ENCODE measurements at places on chromosomes 7 and 10.
A peak's percentile ranks its signal among the peaks of the same experiment; 100 is the strongest.

DNA sequence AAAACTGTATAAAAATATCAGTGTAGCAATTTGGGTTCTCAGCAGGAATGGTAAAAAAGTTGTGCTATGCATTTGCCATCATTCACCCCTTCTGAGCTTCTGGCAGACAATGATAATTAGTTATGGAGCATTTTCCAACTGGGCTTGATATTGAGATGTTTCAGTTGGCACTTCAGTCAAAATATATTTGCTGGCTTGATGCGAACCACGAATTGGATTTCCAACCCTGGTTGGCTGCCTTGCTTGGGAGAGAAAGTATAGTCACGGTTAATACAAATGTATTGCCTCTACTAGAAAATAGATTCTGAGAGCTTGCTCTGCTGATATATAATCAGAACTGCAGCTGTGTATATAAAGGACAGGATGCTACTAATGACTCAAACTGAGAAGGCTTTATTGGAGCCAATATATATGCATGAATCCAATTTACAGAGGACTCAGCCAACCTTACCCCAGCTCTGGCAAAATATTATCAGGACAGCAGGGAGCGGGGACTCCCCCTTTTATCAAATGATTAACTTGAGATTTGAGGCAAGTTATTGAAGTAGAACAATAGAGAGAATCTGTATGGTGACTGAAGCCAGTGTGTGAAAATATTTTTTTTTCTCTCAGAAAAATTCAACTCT is 219.8 kb upstream of the SMIM30 start:
- no peak for DNase-seq

DNA sequence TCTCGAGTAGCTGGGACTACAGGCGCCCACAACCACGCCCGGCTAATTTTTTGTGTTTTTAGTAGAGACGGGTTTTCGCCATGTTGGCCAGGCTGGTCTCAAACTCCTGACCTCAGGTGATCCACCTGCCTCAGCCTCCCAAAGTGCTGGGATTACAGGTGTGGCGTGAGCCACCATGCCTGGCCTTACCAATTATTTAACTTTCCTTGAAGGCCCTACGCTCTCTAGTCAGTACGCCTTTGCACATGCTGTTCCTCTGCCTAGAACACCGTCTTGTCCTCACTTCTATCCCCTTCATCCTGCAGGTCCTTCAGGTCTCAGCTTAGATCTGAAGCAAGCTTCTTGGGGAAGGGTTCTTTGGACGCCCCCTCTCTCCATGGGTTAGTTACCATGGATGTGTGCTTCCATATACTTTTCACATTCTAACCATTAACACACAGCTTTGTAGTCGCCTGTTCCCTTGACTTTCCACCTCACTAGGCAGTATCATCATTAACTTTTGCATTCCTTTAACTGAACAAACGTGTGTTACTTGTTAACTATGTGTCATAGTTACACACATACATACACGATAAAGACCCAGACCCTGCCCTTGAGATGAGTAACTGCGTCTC is 592 bp upstream of the ATP6V1F start:
- DNase-seq = no peak

DNA sequence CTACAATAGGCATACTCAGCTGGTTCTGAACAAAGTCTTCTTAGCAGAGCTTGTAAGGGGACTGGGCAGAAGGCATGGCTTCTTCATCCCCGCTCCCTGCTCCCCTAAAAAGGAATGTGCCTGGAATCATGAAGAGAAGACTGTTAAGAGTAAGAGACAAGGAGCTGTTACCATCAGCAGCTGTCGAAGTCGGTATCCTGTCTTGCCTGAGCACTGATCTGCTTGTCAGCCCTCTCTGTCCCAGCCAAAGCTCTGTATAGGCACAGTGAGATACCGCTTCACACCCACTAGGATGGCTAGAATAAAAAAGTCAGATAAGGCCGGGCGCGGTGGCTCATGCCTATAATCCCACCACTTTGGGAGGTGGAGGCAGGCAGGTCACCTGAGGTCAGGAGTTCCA is 2.4 kb downstream of the ABLIM1 start:
- DNase-seq = no peak

DNA sequence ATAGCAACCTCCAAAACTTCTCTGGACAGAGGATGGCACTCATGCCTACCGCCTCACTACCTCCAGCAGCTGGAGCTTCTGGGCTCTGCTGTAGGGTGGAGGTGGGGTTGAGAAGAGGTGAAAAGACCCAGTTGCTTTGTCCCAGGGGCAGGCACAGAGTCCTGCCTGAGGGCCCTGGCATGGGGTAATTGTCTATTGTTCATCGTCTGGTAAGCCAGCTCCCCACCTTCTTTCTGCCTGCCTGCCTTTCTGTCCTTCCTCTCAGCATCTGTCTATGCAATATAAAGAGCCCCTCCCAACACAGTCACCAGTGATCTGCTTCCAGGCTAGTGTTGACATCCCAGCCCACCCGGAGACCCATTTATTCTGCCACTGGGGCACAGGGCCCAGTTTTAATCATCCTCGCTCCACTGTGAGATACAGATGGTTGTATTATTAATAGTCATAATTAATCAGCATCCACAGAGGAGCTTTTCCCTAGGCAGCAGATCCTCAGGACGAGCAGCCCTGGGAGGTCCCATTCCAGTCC is 39.0 kb downstream of the ZMIZ1 start:
- DNase-seq = no peak

DNA sequence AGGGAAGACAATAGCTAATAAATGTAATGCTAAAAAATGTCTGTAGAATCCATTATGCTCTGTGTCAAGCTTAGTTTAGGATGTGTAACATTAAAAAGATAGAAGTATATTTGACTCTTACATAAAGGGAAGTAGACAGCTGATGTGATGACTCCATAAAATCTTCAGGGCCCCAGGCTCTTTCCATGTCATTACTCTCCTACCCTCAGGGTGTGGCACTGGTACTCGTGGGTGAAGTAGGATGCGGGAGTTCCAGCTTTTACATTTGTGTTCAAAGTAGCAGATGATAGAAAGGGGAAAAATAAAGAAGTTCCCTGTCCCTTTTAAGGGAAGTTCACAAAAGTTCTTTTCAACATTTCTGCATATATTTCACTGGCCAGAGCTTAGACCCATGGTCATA is 157.1 kb downstream of the TSPAN12 start:
- no peak for DNase-seq

- no peak for DNase-seq
Observed at GRCh38 chr10:104449391-104449790, 95.8 kb downstream of the CFAP58 start.

DNA sequence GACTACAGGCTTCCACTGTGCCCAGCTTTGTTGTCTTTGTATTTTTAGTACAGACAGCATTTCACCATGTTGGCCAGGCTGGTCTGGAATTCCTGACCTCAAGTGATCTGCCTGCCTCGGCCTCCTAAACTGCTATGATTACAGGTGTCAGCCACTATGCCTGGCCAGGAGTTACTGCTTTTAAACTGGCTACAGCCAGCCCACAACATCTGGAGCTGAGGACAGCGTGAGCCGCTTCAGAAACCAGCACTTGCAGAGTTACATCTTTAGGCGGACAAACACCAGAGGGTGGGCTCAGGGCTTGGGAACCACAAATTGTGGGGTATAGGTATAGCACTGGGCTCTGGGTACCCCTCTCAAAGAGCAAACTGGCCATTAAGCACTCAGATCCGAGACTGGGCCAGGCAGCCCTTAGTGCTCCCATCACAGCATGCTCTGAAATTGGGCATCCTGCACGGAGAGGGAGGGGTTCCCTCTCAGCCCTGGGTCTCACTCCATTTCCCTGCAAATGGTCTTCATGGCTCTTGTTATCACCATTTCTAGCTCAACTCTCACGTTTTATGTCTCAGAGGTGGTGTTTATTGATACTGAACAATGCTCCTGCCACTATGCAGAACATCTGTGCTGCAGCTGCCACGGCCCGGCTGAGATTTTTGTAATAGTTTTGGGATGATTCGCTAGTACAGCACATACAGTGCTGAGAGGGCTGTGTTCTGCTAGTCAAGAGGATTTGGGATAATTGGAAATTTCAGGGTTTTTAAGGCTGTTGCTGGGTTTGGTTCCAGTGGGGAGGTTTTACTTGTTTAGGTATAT is 146.4 kb upstream of the LYZL2 start:
- no peak for DNase-seq

- peak; percentile 55 for DNase-seq
Observed at GRCh38 chr7:130912862-130913638, 179.0 kb upstream of the KLF14 start.

- DNase-seq = no peak
Observed at GRCh38 chr10:15461353-15462108, 90.4 kb upstream of the FAM171A1 start.

DNA sequence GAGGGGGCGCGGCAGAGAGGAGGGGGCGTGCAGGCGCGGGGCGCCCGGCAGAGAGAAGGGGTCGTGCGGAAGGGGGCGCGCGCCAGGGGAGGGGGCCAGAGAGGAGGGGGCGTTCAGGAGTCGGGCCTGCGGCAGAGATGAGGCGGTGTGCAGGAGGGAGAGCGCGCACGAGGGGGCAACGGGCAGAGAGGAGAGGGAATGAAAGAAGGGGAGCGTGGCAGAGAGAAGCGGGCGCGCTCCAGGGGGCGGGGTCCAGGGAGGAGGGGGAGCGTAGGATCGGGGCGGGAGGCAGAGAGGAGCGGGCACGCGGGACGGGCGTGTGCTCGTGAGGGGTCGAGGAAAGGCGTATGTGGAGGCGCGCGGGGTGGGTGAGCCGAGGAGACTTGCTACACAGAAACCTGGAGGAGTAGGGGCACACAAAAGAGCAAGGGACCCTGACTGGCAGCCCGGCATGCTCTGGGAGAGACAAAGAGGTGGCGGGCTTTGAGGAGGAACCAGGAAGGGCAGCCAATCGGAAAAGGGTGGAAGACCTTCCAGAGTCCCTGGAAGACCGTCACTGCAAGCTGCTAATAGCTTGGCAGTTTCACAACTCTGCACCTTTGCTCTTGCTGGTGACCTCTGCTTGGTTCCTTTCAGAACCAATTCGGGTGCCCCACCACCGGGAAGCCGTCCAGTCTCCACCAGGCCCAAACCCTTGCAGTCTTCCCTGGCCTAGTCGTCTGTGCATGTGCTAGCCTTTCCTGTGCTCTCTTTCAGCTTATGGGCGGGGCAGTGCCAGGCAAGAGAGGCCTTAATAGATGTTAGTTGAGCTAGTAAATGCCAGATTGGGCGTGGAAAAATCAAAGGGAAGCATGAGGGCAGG is 639 bp downstream of the DYDC2 start:
- DNase-seq = no peak

- DNase-seq = no peak
Observed at GRCh38 chr10:13525663-13526062, 3.2 kb downstream of the BEND7 start.

DNA sequence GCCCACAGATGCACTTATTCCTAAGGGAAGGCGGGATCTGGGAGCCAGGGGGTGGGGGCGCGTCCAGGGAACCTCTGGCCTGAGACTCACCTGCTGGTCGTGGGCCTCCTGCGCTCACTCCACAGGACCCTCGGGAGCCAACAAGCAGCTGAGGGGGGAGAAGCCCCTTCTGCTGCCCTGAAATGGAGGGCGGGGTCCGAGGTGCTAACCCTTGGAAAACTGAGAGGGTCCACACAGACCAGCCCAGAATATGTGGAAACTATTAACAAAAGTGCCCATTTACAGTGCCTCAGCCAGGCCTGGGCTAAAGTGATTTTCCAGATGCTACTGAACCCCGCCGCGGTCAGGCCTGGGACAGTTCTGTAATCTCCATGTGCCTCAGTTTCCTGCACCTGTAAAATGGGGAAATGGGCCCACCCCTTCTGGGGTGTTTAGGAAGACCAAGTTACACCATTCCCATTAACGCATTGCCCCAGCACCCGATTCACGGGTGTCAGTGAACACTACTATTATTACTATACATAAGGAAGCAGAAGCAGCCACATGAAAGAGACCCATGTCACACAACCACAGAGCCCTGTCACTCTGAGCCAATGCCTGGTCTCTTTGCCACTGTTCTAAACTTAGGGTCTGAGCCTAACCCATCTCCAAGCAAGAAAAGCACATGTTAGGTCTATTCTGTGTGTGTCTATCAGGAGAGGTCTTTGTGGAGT is 630 bp upstream of the VSTM4 start:
- no peak for DNase-seq

DNA sequence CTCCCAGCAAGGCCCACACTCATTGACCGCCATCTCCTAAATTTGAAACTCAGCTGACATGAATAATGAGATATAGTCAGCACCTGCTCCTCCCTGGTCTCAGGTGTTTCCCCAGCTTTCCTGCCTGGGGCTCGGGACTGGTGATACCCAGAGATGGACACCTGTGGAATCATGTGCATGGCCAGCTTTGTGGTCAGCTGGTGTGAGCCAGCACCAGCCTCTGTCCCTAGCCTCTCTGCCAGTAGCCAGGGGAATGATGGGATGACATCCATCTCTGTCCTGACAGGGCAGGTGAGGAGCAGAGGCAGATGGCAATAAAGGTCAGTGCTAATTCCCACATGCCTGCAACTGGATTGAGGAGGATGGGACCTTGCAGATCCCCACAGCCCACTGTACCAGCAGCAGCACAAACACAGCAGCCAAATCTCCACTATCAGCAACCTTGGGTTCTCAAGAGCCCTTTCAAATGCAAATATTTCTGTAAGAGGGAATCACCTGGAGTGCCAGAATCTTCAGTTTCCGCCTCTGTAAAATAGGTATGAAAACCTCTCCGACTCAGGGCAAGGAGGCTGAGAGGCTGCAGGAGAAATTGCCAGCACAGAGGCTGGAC is 329.2 kb upstream of the ZMIZ1 start:
- DNase-seq = no peak

DNA sequence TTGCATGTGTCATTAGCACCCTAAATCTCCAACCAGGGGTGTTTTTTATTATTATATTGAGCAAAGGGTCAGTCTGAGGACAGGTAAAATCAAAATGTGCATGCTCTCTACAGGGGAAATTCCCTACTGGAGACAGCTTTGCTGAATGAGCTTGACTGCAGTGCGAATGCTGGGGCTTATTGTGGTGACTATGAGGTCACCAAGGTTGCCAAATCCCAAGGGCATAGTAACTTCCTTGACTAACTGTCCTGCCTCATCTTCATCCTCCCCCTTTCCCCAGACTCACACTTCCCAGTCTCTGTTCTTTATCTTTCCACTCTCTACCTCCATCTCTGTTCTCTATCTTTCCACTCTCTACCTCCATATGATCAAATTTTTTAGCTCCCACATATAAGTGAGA is 22.9 kb upstream of the AOC1 start:
- DNase-seq = no peak

GRCh38 chr10:129969911-129970464 is 5.9 kb upstream of the EBF3 start:
- DNase-seq = no peak

GRCh38 chr7:105013221-105013815 is 687 bp upstream of the KMT2E start:
- peak; percentile 94 for DNase-seq

DNA sequence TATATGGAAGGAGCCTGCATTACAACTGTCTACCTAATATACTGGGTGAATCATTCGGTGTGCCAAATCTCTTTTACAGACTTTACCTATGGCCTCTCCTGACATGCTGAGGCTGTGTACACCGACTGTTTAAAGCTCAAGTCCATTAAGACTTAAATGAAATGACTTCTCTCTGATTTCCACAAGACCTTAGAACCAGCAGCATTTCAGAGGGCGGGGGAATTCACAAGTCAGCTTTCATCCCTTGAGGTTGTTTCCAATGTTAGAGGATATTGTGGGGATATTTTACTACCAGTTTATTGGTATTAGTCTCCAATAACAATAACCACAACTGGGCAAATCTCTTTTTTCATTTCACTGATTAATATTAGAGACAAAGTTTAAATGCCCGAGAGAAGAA is 87.1 kb upstream of the IKZF1 start:
- DNase-seq = no peak
